Activated naive CD8-positive, alpha-beta T cell treated with anti-CD3 and anti-CD28 coated beads, Interleukin-2, amount 10 ng/mL, durations not matched to agents 7 days and 5 days (primary cell): ENCODE measurements at places on chromosomes 6 and 20.

- no peak for DNase-seq
These were observed 103.5 kb downstream of the CD24 start for GRCh38 chr6:106870824-106871717.

DNA sequence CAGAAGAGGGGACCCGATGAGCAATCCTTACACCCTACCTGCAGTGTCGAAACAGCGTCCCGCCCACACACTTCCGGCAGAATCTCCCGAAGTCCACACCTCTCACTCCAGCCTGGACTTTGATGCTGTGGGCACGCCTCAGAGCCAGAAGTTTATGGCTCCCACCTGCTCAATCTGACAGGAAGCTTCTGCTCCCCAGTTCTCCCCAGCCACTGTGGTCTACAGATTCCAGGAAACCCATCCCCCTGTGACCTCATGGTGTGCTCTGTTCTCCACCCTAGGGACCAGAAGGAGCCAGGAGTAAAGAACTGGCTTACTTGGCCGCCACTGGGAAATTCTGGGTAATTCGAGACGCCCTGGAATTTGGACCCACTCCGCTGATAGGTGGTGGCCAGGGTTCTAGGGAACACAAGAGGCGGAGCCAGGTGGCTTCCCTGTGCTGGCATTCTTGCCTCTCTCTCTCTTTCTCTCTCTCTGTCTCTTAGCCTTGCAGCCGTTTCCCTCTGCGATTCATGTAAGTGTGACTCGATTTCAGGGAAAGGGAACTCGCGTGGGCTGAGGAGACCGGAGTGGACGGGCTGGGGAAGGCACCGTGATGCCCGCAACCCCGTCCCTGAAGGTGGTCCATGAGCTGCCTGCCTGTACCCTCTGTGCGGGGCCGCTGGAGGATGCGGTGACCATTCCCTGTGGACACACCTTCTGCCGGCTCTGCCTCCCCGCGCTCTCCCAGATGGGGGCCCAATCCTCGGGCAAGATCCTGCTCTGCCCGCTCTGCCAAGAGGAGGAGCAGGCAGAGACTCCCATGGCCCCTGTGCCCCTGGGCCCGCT, at the start of gene TRIM15:
Gene TRIM15 (plus strand): TSS at position 457 of the 828 bp plus-strand sequence. CDS start 139 bp downstream, at position 596.
- DNase-seq, result peak; percentile 49

GRCh38 chr6:96051555-96051954, 35.8 kb downstream of the FUT9 start:
- DNase-seq, result no peak

GRCh38 chr6:42316981-42317380, 99.3 kb upstream of the MRPS10 start:
- no peak for DNase-seq

- no peak for DNase-seq
These were observed 42.3 kb downstream of the KIF13A start for GRCh38 chr6:17945111-17945510.

DNA sequence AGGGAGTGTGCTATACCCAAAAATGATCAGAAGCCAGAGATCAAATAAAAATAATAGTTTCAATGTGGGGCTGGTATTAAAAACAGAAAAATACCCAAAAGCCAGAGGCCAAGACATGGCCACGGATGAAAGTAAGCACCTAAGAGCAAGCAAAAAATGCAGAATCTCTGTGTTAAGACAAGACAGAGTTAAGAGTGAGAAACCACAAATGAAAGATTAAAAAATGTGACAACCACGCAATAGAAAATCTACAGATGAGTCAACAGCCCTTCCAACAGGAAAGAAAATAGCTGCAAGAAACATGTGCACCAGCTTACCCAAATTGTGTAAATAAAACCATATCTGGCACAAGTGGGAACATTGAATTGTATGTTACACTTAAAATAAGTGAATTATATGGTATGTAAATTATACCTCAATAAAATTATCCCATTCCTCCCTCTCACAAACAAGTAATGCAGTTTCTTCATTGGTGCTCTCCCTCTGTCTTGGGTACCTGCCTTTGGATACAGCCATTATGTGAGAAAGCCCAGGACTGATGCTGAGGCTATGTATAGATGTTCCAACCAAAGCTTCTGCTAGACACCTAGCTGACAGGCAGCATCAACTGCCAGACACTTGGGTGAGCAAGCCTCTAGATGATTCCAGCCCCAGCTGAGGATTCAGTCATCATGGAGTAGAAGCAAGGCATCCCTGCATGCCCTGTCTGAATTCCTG, 55.3 kb upstream of the UFL1 start:
- DNase-seq, result no peak

DNA sequence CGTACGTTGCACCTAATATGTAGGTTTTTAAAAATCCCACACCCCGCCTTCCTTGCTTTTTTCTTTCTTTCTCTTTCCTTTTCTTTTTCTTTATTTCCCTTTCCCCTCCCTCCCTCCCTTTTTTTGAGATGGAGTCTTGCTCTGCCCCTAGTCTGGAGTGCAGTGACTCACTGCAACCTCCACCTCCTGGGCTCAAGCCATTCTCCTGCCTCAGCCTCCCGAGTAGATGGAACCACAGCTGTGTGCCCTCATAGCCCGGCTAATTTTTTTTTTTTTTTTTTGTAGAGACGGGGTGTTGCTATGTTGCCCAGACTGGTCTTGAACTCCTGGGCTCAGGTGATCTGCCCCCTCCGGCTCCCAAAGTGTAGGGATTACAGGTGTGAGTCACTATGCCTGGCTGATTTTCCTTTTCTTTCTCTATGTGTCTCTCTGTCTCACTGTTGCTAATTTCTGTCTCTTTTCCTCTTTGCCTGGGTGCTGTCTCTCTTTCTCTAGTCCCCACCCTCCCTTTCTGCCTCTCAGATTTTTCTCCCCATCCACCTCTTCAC, 61.2 kb downstream of the SRC start:
- no peak for DNase-seq

- DNase-seq, result no peak
These were observed 826.2 kb upstream of the FLRT3 start for GRCh38 chr20:15163632-15164031.

- no peak for DNase-seq
These were observed 96.8 kb upstream of the ATXN1 start for GRCh38 chr6:16857969-16858592.

GRCh38 chr6:79277109-79277508, 42.6 kb upstream of the HMGN3 start:
- no peak for DNase-seq

- no peak for DNase-seq
These were observed 177.9 kb downstream of the RNGTT start for GRCh38 chr6:88785478-88785877.

GRCh38 chr20:14700639-14700960, 363.2 kb upstream of the FLRT3 start:
- no peak for DNase-seq

DNA sequence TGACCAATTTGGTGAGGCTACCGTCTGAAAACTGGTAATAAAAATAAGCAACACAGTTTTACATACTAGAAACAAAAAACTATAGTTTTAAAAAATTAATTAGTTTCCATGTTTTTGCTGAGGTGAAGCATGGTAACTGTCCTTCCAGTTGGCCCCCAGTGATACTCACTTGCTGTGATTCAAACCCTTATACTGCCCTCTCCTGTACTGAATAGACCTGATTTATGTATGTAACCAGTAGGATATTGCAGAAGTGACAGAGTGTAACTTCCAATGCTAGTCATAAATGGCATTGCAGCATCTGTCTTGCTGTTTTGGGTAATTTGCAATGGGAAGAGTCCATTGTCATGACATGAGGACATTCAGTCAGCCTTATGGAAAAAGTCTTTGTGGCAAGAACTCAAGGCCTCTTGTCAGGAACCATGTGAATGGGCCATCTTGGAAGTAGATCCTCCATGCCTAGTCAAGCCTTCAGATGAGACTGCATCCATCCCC, 8.9 kb upstream of the CHD6 start:
- no peak for DNase-seq

- DNase-seq, result no peak
These were observed 224.9 kb upstream of the DTNBP1 start for GRCh38 chr6:15887491-15888461.

GRCh38 chr6:124881898-124882578, 80.2 kb upstream of the RNF217 start:
- no peak for DNase-seq

- DNase-seq, result no peak
These were observed 175.2 kb upstream of the AFDN start for GRCh38 chr6:167651318-167652041.

DNA sequence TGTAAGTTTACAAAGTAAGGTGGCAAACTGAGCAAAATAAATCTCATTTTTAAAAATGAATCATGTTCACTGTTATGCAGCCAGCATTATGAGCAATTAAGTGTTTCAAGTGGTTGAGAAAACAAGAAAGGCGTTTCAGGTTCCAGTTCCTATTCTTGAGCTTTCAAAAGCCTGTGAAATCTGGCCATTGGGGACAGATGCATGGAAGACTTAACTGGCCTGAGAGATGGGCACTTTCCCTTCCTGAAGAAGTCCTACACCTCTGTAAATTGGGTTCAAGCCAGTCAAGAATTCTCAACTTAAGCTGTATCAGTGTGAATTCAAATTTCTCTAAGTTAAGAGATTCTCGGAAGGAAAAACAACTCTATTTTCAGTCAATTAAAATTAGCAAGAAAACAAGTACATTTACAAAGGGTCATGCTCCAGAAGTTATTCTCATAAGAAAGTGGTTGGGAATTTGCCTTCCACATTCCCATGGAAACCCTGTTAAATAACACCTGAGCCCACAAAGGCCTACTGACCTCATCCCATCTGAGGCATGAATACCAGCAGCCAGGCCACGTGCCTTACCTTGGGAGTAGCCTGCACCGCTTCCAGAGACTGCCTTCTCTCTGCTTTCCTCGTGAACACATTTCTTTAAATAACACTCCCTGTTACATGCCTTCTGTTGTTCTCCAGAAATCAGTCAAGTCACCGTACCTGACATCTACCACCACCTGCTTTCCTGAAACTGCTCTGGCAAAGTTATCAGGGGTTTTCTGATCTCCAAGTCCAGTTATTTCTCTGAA, 19.4 kb downstream of the MAP3K5 start:
- DNase-seq, result no peak

DNA sequence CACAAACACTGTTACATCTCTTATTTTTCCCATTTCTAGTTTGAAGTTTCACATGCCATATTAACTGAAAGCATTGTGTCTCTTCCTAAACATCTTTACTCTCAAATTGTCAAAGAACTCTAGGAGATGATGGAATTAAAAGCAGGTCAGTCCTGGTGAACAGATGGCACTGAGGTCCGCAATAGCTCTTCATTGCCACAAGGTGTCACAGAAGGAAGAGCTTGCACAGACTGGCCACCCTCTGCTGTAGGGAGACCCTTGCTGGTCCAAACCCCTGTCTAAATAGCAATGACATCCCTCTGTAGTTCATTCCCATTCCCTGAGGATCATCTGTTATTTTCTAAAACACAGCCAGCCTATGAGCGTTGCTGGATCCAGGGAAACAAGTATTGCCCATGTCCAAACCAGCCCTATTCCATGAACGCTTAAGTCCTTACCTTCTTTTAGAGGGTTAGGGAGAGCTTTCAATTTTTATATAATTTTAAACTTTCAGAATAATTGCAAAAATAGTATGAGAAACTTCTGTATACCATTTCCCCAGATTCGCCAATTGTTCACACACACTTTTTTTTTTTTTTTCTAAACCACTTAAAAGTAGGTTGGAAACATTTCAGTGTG, 10.1 kb upstream of the HDAC2 start:
- no peak for DNase-seq

- no peak for DNase-seq
These were observed 105.9 kb upstream of the MAP7 start for GRCh38 chr6:136656121-136656520.

DNA sequence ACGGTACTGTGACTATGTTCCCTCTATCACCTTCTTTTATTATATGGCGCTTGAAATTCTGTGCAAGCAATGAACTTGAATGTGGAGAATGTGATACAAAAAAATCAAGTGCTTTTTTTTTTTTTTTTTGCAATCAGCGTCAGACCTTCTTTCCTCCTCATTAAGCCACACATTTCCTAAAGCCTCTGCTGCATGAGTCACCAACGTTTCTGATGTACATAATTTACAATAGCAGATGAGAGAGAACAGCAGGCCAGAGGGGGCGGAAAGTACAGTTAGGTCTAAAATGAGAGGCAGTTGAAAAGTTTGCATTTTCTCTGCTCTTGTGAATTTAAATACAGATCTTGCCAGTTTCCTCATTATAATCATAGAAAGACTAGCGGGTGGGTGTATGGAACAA, 114.6 kb upstream of the RIPOR2 start:
- no peak for DNase-seq

DNA sequence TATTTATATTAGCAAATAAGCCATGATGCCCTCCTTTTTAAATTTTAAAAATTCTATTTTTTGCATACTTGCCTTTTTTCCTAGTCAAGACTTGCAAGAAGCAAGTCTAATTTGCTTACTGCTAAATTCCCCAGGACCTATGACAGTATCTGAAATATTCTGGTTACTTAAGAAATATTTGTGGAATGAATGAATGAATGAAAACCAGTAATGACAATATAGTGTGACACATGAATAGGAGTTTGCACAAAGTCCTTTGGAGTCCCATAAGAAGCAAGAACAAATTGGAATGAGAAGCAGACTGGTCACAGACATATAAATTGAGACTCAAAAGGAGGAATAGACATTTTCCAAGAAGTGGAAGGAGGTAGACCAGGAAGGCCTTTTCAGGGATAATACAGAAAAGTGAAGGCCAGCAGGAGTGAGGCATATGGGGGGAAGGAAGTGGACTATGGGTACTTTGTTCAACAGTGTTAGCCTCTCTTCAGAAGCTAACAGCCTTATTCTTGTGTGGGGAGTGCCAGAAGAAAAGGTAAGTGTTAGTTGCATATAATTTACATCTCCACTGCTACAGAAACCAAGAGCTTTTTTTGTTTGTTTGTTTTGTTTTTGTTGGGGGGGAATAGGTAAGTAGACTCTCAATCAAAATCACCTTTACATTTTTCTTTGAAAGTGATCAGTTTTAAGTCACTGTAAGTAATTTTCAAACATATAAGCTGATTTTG, 93.6 kb upstream of the FAM184A start:
- no peak for DNase-seq

DNA sequence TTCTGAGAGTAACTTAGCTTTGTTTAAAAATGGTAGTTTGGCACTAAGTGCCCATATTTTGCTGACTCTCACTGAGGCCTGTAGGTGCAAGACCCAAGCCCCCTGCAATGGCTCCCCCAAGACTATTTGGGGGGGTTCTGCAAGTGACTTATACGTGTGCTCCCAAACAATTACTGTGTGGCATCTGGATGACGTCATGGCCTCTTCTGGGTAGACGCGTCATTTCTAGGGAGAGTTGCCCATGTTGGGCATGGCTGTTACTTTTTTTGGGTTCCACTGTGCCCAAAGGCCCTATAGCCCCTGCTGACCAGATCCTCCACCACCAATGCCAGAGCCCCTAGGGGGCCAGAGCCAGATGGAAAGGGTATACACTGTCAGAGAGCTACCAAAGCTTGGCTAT, 110.3 kb upstream of the MYLIP start:
- DNase-seq, result no peak

- no peak for DNase-seq
These were observed 9.3 kb upstream of the EEF1A2 start for GRCh38 chr20:63508072-63508768.

- no peak for DNase-seq
These were observed 8.2 kb downstream of the MAS1L start for GRCh38 chr6:29479560-29479959.

GRCh38 chr6:140857739-140858380, 1274.9 kb upstream of the GJE1 start:
- DNase-seq, result no peak
